CD4-positive, alpha-beta T cell treated with Interleukin-15 for 1 hour (primary cell): ENCODE measurements at places on chromosomes 2 and 18.

DNA sequence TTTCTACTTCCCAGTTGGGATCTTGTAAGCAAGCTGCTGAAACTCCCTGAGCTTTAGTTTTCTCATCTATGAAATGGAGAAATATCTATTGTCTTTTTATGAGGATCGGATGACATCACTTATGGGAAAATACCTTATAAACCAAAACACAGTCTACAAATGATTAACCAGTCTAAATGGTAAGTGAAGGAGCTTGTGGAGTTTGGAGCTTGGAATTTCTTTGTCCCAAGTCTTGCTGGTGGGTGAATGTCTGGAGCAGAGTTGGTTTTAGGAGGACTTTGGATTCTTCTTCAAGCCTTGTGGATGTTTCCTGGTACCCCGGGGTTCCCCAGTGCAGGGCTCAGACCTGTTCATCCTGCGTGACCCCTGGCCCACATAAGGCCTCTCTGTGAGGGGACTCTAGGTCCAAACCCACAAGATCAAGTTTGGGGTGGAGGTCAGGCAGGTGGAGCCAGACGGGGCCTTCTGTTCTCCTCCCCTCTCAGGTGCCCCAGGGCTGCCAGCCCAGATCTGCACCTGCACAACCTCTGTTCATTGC is 43.2 kb downstream of the FOSL2 start:
- no peak for DNase-seq

- no peak for DNase-seq
Observed at GRCh38 chr2:3356799-3357198, 20.8 kb downstream of the EIPR1 start.

DNA sequence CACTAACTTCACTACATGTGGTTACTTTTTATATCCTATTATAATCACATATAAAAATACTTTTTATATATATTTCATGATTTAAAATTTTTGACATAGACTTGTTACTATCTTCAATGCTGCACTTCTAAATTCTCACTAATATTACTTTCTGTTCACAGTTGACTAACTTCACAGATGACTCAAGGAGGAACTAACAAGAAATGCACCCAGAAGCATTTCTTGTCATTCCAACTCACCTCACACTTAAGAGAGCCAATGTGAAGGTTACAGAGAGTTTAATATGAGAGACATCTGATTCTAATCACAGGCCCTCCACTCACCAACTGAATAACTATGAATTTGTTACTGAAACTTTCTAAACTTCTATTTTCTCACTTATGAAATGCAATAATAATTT is 399.8 kb upstream of the SLC8A1 start:
- DNase-seq, result no peak

- DNase-seq, result no peak
Observed at GRCh38 chr2:110755491-110756078, 23.2 kb downstream of the ACOXL start.

- no peak for DNase-seq
Observed at GRCh38 chr2:165401285-165401852, 68.1 kb upstream of the CSRNP3 start.

GRCh38 chr2:79952616-79953015 is 351.9 kb downstream of the LRRTM1 start:
- DNase-seq, result no peak

- DNase-seq, result no peak
Observed at GRCh38 chr2:80496775-80497174, 192.2 kb upstream of the LRRTM1 start.

- DNase-seq, result no peak
Observed at GRCh38 chr2:237280939-237281338, 133.0 kb downstream of the COL6A3 start.

DNA sequence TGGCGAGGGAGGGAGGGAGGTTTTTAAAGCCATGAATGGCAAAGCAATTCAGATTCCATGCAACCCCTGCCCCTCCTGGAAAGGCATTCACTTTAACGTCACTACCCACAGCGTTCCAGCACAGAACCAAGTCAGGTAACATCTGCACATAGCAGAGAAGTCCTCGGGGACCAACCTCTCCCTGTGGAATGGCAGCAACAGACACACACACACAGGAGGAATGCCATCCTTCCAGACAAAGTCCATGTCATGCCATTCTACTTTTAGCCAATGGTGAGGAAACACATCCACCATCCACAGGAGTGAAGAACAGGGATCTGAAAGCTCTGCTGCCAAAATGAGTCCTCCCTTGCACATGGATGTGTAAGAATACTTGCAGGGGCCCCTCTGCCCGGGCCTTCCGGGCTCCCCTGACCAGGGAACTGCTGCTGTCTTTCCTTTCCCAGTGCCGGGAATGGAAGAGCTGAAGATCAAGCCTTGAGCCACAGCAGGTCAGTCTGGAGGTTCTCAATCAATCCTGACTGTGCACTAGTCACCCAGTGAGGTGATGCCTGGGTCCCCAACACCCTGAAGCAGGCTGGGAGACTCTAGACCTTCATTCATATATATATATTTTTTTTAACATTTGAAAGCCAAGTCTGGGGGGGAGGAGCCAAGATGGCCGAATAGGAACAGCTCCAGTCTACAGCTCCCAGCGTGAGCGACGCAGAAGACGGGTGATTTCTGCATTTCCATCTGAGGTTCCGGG is 63.7 kb downstream of the UXS1 start:
- no peak for DNase-seq

- no peak for DNase-seq
Observed at GRCh38 chr2:68487773-68488355, 20.5 kb downstream of the APLF start.

- DNase-seq, result no peak
Observed at GRCh38 chr2:118971245-118972122, 29.5 kb downstream of the MARCO start.

- no peak for DNase-seq
Observed at GRCh38 chr2:20198001-20198400, 26.9 kb downstream of the SDC1 start.

DNA sequence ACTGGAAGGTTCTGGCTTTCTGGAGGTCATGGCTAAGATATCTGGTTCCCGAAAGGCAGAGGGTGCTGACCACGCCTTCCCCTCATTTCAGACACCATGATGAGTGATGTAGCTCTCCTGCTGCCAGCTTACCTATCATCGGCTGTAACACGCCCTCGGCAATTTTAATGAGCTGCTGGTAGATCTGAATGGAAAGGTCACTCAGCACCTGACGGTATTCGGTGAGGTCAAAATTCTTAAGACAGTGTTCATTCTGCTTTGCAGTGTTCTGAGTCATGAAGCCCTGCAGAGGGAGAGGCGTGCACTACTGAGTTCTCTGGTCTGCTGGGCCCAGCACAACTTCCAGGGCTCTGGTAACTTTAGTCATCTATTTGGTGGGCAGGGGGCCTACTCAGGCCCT is 25.7 kb upstream of the ACAA2 start:
- DNase-seq, result no peak

GRCh38 chr2:138373993-138374408 is 127.6 kb upstream of the SPOPL start:
- DNase-seq, result no peak

DNA sequence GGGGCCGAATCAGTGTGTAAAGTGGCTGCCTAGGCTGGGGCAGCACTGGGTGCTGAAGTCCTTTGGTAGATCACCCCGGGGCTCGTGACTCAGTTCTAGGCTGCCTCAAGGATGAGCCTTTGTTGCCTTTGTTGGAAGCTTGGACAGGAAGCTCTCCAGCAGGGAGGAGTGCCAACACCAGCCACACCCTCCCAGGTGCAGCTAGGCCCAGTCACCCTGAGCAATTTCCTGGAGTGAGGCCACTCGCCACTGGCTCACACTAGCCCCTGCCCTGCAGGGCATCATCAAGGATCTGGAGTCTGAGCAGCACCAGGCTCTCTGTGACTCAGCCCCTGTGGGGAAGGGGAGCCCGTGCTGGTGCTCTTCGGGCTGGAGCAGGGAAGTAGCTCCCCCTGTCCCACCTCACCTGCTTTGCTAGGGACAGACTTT is 6.7 kb upstream of the SDC1 start:
- no peak for DNase-seq

DNA sequence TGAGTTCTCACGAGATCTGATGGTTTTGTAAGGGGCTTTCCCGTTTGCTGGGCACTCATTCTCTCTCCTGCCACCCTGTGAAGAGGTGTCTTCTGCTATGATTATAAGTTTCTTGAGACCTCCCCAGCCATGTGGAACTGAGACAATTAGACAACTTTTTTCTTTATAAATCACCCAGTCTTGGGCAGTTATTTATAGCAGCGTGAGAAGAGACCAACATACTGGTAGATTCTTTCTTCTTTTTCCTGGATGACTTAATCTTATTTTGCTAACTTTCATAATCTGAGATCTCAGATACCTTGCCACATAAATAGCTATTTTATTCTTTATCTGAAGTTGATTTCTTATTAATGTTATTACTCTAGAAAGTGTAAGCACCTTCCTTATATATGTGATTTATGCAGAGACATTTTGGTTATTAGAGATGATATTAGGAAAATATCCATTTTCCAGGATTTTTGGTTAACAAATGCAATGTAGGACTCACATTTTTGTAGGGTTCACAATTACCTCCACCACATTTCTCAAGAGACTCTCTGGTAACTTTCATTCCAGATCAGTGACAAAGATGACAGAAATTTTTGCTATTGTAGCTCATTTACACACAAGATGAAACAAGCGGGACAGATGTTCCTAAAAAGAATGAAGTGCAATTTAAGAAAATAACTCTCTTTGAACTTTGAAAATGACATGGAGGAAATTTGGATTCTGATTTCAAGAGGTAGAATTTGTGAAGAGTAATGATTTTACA is 97.9 kb upstream of the RND3 start:
- DNase-seq, result no peak

GRCh38 chr18:55546851-55547704 is 40.9 kb downstream of the TCF4 start:
- DNase-seq, result no peak

DNA sequence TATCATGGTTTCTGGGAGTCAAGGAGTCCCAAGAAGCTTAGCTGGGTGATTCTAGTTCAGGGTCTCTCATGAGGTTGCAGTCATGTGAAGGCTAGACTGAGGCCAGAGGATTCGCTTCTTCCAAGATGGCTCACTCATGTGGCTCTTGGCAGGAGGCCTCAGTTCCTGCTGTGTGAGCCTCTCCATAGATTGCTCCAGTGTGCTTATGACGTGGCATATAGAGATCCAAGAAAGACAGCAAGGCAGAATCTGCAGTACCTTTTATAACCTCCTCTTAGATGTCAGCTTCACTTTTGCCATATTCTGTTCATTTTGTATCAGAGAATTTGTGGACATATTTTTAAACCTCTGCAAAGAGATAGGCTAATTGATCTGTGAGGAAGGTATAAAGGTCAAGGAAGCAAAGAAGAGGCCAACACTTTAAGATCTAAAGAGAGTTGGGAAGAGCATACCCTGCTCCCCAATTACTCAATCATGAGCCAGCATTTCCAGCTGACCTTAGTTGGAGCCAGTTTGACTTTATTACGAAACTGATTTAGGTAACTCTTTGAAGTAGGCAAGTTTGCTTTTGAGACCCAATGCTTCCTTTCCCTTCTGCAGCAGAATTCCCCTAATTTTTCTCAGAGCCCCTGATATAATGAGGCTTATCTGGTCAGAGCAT is 134.7 kb downstream of the EML6 start:
- DNase-seq, result no peak

GRCh38 chr2:15867194-15868171 is 72.9 kb upstream of the MYCN start:
- no peak for DNase-seq

DNA sequence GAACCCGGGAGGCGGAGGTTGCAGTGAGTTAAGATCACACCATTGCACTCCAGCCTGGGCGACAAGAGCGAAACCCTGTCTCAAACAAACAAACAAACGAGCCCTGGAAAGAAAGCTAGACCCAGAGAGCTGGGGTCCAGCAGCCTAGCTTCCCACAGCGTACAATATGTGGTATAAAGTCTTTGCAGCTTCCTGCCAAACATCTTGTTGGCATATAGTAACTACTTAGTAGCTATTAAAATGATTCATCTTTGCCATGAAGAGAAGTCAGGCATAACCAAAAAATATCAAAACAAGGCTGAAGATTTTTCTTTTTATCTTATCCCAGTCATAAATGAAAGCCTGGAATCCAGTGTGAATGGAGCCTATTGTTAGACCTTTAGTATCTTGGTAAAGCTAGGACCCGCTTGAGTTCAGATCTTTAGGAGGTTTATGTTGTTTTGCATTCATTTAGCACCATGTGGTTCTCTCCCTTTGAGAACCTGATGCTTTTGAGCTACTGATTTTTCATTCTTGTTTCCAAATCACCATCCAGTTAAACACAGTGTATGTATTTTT is 139.7 kb upstream of the NOSTRIN start:
- DNase-seq, result no peak

DNA sequence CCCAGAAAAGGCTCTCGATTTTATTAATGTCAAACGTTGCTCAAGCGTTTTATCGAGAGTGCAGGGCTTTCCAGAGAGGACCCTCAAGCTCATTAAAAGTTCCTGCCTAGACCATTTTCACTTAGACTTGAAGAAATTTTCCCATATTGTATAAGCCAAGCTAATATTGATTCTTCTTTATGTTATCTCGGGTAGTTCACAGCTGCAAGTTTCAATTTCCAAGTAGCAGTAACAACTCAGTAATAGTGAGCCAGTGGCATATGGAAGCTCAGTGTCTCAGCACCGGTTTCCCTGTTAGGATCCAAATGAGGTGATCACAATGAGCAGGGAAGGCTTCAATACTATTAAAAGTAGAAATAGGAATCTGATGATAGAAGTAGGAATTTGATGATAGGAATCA is 274.5 kb downstream of the TMX3 start:
- no peak for DNase-seq

- DNase-seq, result no peak
Observed at GRCh38 chr18:35856178-35856577, 116.3 kb upstream of the RMP24 start.

- DNase-seq, result no peak
Observed at GRCh38 chr2:132589111-132589830, 80.7 kb downstream of the LYPD1 start.

DNA sequence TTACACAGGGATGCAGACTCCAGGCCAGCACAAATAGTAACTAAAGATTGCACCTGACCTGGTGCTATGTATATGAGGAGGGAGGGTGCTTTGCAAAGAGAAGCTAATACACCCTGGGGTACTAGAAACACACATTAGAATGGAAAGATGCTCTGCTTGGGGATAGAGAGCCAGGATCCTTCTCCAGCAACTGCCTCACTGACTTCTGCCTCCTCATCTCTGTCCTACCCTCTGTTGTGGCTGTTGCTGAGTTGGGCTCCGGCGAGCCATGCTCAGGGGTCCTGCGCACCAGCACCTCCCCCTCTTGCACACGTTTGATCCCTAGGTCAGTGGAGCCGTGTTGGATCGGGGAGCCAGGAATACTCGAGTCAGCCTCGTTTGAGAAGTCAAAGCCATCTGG is 23.7 kb upstream of the ORC2 start:
- DNase-seq, result no peak

DNA sequence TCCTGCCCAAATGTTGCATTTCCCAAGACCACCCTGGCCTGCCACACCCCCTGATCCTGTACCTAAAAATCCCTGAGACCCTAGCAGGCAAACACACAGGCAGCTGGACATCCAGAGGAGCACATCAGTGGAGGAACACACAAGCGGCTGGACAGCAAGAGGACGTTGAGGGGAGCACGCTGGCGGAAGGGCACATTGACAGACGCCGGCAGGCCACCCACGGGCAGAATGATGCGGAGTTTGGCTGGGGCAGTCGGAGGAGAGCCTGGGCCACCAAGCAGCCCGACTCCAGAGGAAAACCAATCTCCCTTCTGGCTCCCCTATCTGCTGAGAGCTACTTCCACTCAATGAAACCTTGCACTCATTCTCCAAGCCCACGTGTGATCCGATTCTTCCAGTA is 47.7 kb downstream of the EMX1 start:
- no peak for DNase-seq
